ENCODE measurements at places on chromosomes 4 and X.
A peak's percentile ranks its signal among the peaks of the same experiment; 100 is the strongest.

DNA sequence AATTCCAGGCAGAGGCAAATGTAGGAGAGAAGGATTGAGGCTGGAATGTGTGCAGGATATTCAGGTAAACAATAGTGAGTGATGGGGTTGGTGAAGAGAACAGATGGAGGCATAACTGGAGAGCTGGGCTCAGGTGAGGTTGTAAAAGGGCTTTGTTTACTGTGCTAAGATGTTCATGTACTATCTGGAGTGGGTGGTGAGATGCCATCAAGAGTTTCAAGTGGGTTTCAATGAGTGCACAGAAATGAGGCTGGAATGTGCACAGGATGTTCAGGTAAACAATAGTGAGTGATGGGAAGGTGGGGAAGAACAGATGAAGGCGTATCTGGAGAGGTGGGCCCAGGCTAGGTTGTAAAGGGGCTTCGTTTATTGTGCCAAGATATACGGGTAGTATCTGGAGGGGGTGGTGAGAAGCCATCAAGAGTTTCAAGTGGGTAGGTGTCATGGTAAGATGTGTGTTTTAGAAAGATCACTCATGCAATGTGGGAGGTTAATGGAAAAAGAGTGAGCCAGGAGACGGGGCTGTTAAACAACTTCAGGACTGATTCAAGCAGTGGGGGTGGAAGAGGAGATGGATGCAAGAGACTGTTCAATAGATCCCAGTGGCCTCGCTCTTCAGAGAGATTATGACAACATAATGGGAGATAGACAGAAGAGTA, 25.4 kb upstream of the NMU start:
- no peak for DNase-seq

DNA sequence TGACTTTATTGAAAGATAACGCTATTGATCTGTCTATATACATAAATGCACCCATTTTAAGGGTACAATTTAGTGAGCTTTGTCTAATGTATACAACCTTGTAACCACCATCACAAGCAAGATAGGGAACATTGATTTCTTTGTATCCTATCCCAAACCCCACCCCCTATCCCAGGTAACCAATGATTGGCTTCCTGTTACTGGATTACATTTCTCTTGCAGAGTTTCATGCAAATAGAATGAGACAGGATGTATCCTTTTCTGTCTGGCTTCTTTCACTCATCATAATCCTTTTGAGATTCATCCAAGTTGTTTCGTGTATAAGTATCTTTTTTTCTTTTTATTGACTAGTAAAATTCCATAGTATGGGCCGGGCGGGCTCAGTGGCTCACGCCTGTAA, 1.6 kb upstream of the GRIPAP1 start:
- no peak for DNase-seq

DNA sequence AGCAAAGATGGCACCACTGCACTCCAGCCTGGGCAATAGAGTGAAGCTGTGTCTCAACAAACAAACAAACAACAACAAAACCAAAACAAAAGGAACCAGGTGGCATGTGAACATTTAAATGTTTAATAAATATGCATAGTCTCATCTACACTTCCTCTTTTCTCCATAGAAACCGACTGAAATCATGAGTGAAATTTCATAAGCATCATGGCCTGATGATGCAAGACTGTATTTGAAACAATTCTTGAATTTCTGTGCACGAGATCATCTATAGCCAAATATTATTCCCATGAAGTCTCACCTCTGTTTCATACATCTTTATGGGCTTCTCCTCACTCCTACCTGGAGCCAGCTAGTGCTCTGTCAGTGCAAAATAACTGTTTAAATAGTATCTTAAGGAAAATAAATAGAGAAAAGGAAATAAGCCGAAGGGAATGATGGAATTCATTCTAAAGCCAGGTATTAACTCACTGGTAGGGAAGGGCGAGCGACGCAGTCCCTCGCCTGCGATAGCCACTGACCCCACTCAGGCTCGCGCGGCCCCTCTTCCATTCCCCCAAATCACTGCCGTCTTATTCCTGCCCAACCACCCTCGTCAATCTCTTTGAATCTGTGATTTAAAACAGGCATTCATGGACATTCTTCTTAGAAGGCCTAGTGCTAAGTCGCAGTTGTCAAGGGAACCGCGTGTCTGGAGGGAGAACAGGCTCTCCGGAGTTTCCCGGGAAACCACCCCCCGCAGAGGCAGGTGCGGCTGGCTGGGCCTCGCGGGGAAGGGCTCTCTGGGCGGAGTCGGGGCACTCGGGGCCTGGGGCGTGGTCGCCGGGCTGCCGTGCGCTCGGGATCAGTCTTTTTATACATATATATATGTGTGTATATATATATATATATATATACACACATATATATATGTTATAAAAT, 52.4 kb upstream of the TRIM2 start:
- DNase-seq: no peak

DNA sequence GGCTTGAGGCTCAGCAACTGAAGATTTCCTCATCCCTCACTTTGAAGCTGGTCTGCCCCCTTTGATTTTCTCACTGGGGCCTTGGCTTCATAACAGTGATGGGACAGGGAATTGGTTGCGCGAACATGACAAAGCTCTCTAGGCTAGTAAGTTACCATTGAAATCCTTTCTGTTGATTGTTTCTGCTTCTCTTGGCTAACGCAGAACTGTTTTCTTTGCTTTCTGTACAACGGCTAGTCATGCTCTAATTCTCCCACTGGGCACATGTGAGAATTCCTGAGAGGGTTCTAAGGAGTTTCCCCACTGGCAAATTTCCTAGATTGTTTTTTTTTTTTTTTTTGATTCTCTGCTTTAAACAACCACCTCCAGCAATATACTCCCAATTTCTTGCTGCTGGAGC, 738.6 kb downstream of the PCDH7 start:
- no peak for DNase-seq

DNA sequence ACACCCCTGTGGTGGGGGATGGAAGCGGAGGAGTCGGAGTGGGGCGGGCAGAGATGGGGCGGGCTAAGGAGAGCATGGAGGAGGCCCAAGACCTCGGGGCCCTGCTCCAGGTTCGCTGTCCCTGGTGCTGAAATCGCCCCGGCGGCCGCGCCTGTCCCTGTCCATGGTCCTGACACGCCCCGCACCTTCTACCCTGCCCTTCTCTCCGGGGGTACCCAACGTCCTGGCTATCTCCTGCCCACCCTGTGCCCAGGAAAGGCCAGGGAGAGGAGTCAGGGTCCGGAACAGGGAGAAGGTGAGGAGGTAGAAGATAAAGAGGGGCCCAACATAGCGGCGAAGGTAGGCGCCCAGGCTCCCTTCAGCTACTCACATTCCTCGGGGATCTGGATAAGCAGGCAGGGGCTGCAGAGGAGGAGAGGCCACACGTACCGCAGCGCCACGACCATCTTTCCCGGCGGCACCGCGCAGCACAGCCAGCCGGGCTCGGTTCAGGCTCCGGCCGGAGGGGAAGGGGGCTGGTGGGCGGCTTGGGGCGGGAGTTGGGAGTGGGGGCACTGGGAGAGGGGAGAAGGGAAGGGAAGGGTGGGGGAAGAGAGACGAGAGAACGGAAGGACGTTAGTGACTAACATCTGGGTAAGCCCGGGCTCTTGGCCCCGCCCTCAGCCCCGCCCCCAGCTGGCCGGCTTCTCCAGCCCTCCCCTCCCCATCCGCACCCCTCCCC, 10.4 kb downstream of the L1CAM start:
- DNase-seq: peak; percentile 75

- DNase-seq: no peak
Measured at GRCh38 chrX:130418740-130419139, 17.0 kb downstream of the RBMX2 start.

All from activated CD8-positive, alpha-beta T cell treated with anti-CD3 and anti-CD28 coated beads, Interleukin-2, amount 10 ng/mL, durations not matched to agents 7 days and 5 days (primary cell).